ENCODE measurements at places on chromosomes 6 and 20.

DNA sequence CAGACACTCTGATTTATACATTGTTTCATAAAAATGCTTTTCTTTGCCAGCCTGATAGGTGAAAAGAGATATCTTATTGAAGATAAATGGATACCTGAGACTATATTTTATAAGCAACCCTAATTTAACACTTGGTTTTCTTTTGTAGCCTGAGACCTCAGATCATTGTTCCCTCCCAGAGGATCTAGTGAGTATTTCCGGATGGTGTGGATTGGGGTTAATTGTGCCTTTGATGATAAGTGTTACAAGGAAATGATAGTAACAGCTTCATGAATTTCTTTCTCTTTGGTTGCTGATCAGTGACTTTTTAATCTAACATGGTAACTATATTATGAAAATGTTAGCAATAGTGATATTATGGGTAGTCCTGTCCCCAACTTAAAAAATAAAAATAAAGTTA is 30.4 kb downstream of the KDM1B start:
- DNase-seq, result no peak

- no peak for DNase-seq
Measured at GRCh38 chr20:60490217-60491050, 532.2 kb downstream of the CDH26 start.

DNA sequence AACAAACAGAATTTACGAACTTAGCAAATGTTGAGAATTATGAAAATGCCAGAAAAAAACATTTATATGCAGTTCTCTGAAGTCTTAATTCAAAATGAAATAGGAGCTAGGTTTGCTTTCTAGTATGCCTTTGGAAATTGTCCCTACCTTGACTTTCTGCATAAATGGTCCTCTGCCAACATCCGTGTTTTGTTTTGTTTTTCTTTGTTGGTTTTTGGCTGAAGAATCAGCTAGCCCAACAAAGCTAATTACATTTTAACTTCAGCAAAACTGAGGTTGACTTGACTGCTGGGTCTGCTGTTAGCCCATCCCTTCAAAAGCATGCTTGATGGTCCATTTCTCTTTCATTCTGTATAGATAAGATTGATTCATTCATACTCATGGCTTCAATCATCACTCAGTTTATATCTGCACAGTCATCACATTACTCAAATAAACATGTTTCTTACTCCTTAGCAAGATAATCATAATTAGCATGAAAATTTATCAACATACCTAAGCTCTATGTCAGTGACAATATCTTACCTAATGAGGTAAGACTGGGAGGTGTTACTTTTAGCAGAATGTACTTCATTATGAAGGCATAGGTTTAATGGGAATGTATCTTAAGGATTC is 76.4 kb downstream of the ADGRB3 start:
- DNase-seq, result no peak

GRCh38 chr6:1315201-1315559 is 3.3 kb downstream of the FOXQ1 start:
- no peak for DNase-seq

DNA sequence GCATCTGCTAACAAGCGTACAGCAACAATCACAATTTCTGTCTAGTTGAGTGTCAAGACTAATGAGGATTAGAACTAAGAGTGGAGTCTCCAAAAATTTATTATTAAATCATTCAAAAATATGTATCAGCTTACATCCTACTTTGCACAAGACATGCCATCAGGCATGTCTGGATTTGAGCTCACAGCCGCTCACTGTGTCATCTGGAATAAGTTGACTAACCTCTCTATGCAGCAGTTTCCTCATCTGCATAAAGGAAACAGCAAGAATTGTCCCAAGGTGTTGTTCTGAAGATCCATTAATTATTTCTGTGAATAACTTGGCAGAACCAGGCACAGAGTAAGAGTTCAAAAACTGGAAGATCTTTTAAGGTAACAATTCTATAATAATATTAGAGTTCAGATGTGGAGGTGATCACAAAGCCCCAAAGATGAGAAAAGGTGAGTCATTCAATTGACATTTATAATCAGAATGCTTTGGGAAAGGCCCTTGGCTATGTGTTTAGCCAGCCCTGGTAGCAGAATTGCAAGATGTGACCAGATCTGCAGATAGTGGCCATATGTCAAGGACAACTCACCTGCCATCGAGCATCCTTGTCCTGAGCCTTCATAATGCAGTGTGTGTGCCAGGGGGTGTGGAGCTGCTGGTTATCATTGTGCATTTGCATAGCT is 264.0 kb downstream of the FOXA2 start:
- no peak for DNase-seq

DNA sequence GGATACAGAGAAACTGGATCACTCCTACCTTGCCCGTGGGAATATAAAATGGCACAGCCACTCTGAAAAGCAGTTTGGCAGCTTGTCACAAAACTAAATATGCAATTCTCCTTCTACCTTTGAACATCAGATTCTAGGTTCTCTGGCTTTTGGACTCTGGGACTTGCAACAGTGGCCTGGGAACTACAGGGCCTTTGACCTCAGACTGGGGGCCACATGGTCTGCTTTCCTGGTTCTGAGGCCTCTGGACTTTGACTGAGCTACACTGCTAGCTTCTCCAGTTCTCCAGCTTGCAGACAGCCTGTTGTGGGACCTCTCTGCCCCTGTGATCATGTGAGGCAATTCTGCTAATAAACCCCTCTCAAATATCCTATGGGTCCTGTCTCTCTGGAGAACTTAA is 168.8 kb downstream of the CDH26 start:
- DNase-seq, result no peak

GRCh38 chr20:31861135-31861384 is 9.3 kb downstream of the DUSP15 start:
- no peak for DNase-seq

DNA sequence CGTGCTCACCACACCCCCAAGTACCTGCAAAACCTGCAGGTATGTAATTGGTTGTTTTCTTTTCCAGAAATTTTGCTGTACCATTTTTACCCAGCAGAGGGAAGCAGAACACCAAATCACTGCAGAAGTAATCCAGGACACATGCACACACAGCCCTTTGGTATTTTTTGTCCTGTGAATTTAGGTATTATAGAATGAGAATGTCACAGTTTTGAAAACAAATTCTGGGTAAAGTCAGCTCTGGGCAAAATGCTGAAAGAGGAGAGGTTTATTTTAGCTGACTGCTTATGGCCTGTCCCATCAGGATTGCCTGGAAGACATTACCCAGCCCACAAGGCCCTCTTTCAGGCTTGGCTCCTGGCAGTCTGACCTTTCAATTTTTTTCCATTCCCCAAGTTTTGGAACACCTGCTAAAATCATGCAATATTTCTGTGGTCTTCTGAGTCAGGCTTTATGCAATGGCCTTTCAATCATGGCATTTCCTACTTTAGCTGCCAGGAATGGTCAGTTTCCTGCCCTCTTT is 3.5 kb upstream of the EFHC1 start:
- DNase-seq, result peak; percentile 55

GRCh38 chr20:47274401-47275108 is 81.9 kb downstream of the ZMYND8 start:
- no peak for DNase-seq

GRCh38 chr6:89411145-89412070 is 665 bp downstream of the RRAGD start:
- peak; percentile 21 for DNase-seq

DNA sequence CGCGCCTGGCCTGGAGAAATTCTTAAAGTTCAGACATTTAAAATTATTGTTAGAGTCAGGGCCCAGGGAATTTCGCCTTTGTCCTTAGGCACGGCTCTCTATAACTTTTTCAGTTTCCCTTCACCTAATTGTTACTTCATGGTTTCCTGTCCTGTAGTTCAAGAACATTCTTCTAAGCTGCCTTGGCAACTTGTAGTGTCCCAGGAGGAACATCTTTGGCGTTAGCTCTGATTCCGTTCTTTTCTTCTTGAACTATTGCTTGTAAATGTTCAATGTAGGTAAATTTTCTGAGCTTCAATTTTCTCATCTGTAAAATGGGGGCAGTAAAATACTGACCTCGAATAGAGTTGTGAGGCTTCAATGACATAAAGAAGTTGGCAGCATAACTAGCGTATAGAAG is 41.8 kb downstream of the TIAM2 start:
- no peak for DNase-seq

DNA sequence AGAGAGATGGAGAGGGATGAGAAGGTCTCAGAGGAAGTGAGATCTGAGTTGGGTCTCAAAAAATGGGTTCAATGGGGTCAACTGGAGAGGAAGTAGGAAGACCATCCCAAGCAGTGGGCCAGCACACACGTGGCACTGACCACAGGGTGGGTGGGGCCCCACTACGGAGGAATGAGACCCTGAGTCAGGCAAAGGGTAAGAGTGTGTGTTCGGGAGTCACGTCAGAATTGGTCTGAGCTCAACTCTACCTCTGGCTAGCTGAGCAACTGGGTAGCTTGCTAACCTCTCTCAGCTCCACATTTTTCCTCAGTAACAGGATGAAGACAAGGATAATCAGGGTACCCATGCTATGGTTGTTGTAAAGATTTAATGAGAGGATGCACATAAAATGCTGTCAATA is 79.0 kb downstream of the TRERF1 start:
- no peak for DNase-seq

- DNase-seq, result no peak
Measured at GRCh38 chr6:28424163-28424562, 19.1 kb downstream of the ZSCAN23 start.

DNA sequence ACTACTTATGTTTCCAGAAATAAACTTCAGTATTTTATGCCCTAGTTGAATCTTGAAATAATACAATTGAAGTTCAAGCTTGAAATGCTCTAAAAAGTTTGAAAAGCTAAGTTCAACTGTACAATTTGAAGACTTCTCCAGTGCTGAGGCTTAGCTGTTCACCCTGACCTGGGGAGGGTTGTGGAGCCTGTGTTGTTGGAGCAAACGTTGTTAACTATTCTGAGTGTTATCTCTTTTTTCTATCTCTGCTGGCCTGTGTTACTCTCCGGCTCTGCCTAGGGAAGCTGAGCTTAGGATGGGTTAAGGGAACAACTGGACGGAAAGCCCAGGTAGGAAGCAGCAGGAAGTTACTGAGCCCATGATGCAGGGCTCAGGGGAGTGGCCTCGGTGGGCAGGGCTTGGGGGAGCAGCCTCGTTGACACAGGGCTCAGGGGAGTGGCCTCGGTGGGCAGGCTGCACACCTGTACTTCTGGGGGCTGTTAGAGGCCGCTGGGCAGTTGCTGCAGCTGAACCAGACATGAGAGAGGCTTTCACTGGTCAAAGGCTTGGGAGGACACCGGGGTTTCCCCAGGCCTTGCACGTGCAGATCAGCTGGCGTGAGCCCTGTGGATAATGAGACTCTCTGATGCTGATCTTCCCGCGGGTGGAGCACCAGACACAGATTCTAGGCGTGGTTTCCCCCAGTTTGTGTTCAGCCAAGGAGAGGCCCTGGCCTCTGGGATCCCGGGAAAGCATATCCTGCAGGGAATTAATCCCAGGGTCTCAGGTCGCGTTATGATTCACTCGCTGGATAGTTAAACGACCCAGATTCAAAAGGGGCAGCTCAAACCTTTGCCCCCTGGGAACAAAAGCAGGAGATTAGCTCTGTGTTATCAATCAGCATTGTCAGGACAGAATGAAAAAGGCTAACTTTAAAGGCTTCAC is 58.9 kb downstream of the ERMARD start:
- no peak for DNase-seq

DNA sequence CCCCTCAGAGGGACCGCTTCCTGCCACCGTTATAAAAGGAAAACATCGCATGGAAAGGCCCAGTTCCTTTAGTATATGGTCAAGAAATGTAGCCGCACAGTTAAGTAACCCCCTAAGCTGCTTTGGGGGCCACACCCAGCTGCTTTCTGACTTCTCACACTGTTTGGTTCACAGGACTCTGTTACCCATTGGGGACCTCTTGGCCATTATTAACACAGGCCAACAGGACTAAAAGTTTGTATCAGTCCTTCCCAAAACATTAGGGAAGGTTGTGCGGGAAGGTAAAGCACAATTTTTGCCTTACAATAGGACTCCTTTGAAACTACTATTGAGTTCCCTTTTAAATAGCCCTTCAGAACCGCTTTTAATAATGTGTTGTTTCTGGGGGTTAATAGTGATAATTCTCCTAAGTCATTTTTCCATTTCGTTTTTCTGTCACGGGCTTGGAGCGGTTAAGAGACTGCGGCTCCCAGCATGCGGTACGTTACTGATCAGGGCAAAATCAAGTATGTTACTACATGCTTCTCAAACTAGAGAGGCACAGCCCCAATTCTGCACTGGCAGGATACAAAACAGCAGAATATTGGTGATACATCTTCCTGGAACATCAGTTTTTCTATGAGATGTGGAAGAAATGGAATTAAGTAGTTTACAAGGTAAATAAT is 668 bp upstream of the RPP40 start:
- DNase-seq, result no peak

DNA sequence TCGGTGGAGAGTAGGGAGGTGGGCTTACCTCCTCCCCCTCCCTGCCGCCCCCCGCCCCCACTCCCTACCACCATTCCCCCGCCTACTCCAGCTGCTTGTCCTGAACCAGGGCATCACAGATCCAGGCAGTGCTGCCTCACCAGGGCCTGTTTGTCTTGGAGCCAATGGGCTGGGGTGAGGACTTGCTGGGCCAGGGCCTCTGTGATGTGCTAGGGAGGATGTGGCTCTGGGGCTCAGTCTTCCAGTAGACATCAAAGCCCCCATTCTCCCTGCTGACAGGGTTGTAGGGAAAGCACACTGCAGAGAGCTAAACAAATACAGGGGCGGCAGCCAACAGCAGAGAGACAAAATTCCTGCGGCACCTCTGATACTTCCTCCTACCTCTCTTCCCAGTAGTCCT is 48.2 kb upstream of the NXT1 start:
- DNase-seq, result no peak

DNA sequence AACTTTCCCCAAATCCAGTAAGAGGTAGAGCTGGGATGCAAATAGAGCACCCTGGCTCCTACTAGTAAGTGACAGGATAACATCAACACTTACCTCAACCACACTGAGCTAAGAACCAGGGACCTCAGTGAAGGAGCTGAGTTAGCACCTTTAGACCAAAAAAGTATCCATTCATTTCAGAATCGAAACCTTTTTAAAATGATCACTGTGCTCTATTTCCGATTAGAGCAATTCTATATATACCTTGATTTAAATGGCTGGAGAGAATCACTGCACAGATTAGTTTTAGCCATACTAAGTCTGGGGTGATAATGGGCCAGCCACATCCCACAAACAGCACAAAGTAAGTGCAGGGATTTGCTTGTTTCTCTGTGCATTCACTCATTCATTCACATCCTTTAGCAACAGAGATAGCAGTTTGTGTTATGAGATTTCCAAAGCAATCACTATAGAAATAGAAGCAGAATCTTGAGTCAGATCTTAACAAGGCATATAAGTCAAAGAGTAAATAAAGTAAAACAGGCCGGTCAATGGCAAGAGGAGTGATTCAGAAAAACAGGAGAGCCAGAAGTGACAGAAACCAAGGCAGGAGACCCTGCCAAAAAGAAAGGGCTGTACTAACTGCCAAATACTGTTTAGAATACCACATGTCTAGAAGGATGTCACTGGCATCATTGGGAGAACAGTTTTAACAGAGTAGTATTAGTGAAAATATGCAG is 136.3 kb downstream of the KIF13A start:
- DNase-seq, result no peak

DNA sequence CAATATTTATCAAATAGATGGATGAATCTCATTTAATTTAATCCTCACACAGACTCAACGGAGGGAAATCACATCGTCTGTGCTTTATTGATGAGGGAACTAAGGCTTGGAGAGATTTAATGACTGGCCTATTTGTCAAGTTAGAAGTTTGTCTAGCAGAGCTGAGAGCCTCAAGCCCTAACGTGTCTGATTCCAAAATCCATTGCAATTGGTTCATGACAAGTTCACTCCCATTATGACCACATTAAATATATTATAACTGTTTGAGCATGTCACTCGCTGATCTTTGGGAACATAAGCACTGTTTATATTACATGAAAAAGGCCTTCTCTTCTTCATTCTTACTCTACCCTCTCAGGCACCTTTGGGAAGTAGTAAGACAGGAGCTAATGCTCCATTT is 89.4 kb upstream of the SIRPA start:
- DNase-seq, result no peak

All from naive thymus-derived CD8-positive, alpha-beta T cell (primary cell).